H1 (cell line): ENCODE measurements at places on chromosomes 6 and 20. TPM values are rescaled to one million over a fixed set of nuclear protein-coding genes. Genes with fewer than 3 reads are reported as not detected.

Gene KCNG1
- total RNA-seq, result 16.0 and 17.2 TPM in 2 replicates

Gene CCM2L
- total RNA-seq, result 5.5 and 6.0 TPM in 2 replicates

Gene FAM50B
- total RNA-seq, result 3.1 and 3.8 TPM in 2 replicates

Gene FOXF2
- not detected in 2 replicates for total RNA-seq

Gene BPIFB1
- total RNA-seq, result not detected in 2 replicates

DNA sequence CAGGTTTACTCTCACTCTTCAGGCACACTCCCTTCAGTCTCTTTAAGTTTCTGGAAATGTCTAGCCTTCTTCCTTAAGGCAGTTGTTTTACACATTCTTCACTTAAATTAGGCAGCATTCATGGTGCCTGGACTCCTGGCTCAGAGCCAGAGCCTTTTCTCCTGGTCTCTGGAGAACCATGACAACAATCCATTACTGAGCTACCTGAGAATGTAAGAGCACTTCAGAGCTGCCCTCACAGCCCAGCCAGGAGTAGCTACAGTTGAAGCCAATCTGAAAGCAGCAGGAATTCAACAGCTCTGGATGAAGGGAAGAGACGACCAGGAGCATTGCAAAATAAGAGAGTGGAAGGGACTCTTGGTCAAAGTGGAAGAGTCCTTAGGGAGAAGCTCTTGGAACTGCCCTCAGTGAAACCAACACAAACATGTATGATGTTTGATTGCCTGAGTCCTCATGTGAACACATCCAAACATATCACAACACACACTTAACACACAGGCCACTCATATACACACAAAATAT lies 416.8 kb upstream of the SPTLC3 start:
- DNase-seq, result no peak

DNA sequence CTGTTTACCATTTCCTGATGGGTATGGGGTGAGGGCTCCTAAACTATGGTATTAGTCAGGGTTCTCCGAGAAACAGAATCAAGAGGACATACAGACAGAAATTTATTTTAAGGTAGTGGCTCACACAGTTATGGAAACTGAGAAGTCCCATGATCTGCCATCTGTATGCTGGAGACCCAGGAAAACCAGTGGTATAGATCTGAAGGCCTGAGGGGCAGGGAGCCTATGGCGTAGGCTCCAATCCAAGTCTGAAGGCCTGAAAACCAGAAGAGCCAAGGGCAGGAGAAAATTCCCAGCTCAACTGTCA lies 93.6 kb downstream of the ANKRD6 start:
- no peak for DNase-seq

DNA sequence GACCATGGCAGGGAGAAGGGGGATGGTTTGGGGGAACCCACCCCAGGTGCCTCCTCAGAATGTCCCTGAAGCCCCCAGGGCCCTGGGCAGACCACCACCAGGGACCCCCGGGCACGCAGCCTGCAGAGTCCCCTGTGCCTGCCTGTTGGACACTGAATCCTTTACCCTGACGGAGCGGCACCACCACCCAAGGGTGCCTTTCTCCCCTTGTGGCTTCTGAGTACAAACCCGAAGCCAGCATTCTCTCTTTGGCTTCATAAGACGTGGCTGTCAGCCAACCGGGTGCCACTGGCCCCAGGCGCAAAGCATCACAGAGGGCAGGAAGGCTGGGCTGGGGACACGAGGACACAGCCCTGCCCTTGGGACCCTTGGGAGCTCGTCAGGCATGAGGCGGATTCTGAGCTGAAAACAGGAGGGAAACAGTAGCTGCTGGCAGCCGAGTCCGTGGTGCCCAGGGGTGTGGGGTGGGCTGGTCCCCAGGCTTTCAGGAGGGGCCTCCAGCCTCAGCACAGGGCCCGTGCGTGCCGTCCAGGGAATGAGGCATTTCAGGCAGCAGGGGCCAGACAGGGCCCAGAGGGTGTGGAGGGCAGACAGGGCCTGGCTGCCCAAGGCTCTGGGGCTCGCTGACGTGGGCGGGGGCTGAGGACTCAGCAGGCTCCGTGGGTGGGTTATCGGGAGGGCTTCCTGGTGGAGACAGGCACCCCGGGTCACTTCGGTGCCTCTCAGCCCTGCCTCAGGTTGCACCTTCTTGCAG lies 3.5 kb downstream of the COL9A3 start:
- DNase-seq, result no peak

DNA sequence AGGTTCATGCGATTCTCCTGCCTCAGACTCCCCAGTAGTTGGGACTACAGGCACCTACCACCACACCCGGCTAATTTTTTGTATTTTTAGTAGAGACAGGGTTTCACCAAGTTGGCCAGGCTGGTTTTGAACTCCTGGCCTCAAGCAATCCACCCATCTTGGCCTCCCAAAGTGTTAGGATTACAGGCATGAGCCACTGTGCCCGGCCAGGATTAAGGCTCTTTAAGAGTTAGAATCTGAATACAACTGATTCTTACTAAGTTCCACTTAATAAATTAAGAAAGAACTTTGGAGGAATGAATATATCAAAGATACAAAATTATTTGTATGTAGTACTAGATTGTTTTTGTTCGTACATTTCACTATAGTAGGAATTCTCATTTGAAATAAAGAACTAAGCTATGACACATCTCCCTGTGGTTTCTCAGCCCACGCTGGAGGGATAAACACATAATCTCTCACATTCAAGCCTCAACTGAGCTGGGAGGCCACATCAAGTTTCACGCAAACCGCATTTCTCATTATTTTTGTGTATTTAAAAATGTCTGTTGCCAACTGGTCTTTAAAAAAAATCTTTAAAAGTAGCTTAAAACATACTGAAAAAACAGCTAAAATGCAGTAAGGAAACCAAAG lies 34.2 kb downstream of the DTNBP1 start:
- no peak for DNase-seq

- no peak for DNase-seq
Measured at GRCh38 chr6:139356924-139357323, 17.5 kb downstream of the CITED2 start.

DNA sequence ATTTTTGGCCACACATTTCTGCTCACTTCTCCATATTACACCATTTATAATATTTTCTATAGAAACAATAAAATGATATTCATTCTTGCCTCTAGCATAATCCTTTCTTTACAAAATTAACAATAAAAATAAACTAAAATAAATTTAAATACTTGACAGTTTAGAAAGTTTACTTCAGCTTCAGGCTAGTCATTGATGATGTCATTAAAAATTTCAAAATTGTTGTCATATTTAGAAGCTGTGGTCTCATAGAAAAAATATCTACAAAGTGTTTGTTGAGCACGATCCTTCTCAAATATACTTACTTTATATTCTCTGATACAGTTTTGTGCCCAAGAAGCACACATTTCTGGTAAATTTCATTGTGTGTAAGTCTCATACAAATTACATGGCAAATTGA lies 717.4 kb upstream of the CITED2 start:
- DNase-seq, result no peak

GRCh38 chr20:59043698-59044097 lies 1.1 kb upstream of the PRELID3B start:
- no peak for DNase-seq

DNA sequence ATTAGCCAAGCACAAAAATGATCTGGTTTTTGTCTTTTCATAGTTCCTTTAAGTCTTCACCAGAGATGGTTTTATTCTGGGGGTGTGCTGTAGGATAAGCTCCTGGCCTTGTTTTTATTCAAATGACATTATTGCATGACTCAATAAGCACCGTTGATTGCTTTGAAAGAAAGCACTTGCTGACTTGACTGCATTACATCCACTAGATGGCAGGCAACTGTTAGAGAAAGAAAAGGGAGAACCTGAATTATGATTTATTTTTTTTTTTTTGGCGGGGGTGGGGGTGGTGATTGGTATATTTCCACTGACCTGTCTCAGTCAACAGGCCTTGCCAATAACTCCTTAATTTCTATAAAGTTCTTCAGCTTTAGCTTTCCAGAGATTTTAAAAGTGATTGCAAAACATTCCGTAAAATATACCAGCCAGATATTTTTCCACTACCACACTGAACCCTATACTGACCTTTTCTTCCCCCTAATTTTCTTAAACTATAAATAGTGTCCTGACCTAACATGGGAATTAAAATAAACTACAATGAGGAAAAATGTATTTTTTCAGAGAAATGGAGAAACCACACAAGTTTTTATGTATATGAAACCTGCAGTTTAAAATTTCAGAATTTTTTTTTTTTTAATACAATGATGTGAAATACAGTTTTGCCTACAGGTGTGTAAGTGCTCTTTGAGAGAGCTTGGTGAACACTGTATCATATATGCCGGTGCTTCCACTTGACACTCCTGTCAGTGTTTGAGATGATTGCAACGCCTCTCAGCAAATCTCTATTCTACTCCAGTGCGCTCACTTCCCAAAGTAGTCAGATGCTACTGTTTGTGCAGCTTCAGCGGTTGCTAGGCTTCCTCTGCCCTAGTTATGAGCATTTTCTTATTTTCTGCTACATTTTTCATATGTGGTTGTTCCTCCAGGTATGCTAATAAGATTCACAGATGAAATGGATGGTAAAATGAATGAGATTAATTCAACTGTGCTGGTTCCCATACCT lies 274.3 kb downstream of the CD109 start:
- no peak for DNase-seq

GRCh38 chr6:135346747-135347146 lies 150.8 kb downstream of the AHI1 start:
- no peak for DNase-seq

DNA sequence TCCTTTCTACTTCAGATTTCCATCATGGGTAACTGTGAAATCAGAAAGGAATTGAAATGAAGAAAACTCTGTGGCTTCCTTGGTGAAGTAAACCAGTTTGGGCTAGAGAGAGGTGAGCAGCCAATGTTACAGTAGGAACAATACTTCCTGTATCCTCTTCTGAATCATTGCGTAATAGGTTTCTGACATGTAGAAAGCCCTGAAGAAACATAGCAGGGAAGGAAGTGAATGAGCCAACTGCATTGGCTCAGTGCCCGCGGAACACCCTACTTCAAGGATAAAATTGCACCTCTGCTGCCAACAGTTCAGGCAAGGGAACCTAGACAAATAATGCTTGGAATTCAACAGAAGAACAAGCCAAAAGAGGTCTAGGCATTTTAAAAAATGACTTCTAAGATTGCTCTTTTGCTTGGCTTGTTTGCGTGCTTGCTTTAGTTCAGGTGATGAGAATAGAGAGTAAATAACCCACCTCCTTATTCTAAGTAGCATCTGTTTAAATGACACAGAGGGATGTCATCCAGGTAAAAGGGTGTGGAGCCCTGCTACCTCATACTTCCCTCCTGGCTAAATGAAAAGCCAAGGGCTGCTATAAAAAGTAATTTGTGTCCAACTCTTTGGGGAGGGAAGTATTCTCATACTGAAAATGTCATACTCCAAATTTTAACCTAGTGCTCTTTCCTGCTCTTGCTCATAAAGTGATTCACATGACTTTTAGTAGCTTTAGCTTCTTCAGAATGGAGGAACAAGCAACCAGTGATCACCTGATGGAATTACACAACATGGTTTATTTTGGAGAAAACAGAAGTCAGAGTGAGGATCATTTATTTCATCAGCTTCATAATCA lies 30.0 kb upstream of the AKIRIN2 start:
- no peak for DNase-seq

DNA sequence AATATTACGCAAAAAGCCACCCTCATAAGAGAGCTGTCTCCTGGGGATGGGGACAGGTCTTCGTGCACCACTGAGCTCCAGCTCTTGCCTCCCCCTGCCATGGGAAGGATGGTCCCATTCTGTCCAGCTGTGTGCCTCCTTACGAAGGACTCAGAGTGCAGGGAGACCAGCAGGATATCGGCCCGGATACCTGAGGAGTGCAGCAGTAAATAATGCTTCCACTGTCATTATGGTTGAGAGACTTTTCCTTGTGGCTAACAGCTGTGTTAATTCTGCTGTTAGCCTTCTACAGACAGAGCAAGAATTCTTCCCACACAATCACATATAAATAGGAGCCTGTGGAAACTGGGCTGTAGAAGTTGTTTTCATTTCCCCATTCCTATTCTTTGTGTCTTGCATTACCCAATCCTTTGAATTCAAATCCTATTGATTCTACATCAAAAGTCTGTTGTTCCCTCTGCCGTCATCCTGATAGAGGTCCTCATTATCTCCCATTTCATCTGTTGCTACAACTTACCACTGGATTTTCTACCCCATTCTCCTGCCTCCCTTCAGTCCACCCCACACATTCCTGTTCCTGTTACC lies 364.6 kb upstream of the SOX4 start:
- no peak for DNase-seq

- DNase-seq, result peak; percentile 41
Measured at GRCh38 chr20:32894026-32894483, 35.3 kb downstream of the EFCAB8 start.

- DNase-seq, result no peak
Measured at GRCh38 chr6:68296126-68296525, 339.0 kb upstream of the ADGRB3 start.

- DNase-seq, result no peak
Measured at GRCh38 chr6:134117409-134117808, 65.0 kb upstream of the SLC2A12 start.

- DNase-seq, result no peak
Measured at GRCh38 chr20:881051-881782, 34.9 kb downstream of the ANGPT4 start.

DNA sequence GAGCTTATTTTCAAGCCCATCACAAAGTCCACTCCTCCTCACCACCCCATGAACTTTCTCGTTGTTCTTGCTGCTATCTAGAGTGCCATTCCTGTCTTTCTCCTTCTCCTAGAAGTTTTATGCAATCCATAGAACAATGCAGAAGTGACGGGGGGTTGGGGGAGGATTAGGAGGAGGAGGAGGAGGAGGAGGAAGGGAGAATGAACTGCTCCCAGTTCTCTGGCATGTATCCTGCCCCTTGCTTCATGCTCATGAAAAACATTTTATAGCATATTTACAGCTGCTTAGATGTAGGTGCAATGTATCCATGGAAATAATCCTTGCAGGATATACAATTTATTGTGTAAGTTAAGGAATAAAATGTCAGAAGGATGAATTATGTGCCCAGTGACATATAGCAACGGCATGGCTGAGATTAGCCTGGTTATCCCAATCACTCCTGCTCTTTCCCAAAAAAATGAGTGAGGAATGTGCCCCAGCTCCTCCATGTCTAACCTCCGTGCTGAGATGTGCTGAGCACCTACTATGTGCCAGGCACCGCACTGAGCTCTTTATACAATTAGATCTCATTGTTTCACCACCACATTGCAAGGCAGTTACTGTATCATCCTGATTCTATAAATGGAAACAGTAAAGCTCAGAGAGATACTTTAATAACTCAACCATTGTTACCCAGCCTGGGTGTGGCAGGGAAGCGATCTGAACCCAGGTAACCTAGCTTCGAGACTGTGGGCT lies 41.6 kb upstream of the TFAP2C start:
- DNase-seq, result no peak

DNA sequence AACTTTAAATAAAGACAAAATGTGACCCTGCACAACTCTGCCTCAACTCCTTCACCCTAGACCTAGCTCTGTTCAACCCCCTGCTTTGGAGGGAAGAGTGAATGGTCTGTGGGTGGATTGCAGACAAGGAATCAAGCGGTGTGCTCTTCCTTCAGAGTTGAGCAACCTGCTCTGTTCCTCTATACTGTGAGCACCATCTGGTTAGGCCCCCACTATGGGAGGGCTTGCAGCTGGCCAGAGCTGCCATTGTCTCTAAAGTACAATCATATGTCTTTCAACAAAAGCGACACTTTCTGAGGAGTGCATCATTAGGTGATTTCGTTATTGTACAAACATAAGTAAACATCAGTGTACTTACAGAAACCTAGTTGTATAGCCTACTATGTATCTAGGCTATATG lies 406.1 kb upstream of the MARCKS start:
- no peak for DNase-seq

GRCh38 chr6:84137989-84138575 lies 89.4 kb downstream of the CEP162 start:
- no peak for DNase-seq
